ENCODE measurements at places on chromosomes 6 and 20.

DNA sequence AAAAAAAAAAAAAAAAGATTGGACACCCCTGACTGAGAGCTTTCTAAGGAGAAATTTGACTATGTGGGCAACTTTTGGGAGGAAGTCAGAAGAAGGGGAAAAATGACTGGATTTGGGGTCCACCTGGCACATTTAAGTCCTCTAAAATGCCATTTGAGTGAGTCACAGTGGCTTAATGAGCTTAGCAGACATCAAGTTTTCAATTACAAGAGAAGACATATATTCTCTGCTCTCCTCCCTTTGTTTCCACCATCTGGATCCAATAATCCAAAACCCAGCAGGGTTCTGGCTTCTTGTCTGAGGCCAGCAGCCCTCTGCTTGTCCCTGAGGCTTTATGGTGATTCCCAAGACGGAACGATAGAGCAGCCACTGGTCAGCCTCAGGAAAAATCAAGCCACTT lies 6.9 kb downstream of the PI3 start:
- no peak for DNase-seq

- DNase-seq, result no peak
Observed at GRCh38 chr20:33647603-33648395, 14.3 kb upstream of the C20orf144 start.

GRCh38 chr6:143759666-143760065 lies 81.9 kb downstream of the PHACTR2 start:
- DNase-seq, result no peak

DNA sequence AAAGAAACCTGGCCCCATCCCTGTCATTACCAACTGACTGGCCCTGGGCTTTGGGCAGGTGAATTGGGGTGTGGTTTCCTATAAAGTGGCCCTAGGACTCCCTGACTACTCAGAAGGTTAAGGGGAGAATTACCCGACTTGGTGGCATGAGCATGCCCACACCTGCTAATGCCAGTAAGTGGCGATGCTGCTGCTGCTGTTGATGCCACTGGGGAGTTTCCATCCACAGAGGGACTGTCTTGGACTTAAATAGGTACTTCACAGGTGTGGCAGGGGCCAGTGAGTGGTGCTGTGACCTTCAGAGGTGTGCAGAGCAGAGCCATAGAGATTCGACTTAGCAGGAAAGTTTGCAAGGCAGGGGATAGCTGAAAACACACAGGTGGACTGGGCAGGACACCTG lies 32.6 kb upstream of the MDFI start:
- no peak for DNase-seq

GRCh38 chr6:162942866-162943265 lies 215.1 kb downstream of the PACRG start:
- no peak for DNase-seq

- DNase-seq, result no peak
Observed at GRCh38 chr6:148508401-148509041, 165.9 kb downstream of the SASH1 start.

- DNase-seq, result no peak
Observed at GRCh38 chr20:63440366-63440955, 32.0 kb downstream of the KCNQ2 start.

DNA sequence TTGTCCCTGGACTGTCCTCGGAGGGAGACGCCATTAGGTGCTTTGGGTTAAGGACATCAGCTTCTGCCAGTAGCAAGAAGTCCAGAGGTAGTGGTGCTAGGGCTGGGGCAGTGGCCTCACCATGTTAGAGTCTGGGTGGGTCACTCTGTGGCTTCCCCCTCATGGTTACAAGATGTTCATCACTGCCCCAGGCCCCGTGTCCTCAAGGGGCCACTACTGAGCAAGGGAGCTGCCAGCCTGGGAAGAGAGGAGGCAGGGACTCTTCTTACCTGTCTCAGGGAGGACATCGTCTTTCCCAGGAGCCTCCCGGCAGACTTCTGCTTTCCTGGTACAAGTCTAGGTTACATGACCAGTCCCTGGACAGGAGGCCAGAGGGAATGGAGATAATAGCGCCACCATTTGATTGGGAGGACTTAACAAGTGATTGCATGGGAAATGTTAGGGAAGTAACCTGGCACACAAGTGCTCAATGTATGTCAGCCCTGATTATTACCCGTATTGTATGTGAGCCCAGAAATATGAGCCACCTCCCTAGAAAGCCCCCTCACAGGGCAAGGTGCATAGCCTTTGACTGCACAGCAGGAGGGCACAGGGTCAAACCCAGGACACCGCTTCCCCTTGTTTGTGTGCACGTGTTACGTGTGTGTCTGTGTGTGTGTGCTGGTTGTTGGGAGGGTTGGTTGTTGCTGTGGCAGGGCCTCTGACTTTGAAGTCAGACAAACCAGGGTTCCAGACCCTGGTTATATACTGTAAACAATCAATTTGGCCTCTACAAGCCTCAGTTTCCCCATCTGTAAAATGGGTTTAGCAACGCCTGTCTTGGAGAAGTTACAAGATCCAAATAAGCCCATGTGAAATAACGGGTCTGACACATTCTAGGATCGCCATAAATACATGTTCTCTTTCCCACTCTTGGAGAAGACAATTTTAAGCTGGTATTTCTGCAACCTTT lies 30.0 kb downstream of the SIRPA start:
- no peak for DNase-seq

DNA sequence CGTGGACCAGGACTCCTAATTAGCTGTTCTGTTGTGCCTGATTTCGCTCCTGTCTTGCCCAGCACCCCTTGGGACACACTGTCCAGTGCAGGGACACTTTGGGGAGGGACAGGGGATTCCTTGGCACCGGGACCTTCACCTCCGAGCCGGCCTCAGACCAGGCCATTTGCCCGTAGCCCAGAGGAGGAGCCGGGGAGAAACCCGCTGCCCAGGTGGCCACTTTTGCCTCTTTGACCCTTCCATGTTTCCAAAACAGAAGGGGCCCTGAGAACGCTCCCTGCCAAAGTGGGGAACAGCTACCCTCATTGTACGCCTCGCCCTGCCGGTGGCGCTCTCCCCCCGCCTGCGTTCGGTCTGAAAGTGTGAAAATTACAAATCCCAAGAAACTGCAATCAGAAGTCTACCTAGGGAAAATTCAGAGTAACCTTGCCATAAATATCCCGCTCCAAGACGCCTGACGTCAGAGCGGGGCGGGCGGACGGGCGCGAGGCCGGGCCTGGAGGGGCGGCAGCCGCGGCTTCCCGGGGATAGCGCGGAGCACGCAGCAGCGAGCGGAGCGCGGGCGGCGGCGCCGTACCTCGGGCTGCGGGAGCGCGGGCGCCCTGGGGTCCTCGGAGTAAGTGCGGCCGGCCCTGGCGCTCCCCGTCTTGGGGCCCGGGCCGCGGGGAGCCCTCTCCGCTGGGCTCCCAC lies at the start of gene DAAM2:
TSS of gene DAAM2 (plus strand) at position 527 of the 690 bp plus-strand sequence. CDS start 63,927 bp downstream, outside the sequence.
- DNase-seq, result no peak

- DNase-seq, result no peak
Observed at GRCh38 chr6:170137911-170138910, 152.7 kb downstream of the DLL1 start.

GRCh38 chr20:61056627-61057442 lies 195.2 kb upstream of the CDH4 start:
- DNase-seq, result no peak

DNA sequence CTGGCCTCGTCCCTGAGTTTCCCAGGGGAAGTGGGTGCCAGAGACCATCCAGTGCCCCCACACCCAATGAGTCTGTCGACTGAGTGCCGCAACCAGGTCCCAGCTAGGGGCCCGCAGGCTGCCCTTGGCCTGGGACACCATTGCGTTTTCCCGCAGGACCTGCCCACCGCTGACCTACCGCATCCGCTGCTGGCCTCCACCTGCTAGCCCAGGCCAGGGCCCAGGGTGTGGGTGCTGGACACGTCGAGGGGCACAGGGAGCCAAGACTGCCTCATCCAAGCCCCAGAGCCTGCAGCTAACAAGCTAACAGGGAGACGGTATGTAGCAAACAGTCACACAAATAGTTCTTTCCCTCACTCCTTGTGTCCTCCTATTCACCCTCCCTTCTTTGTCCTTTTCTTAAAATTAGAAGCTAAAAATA lies 97.7 kb downstream of the TMEM242 start:
- DNase-seq, result no peak

DNA sequence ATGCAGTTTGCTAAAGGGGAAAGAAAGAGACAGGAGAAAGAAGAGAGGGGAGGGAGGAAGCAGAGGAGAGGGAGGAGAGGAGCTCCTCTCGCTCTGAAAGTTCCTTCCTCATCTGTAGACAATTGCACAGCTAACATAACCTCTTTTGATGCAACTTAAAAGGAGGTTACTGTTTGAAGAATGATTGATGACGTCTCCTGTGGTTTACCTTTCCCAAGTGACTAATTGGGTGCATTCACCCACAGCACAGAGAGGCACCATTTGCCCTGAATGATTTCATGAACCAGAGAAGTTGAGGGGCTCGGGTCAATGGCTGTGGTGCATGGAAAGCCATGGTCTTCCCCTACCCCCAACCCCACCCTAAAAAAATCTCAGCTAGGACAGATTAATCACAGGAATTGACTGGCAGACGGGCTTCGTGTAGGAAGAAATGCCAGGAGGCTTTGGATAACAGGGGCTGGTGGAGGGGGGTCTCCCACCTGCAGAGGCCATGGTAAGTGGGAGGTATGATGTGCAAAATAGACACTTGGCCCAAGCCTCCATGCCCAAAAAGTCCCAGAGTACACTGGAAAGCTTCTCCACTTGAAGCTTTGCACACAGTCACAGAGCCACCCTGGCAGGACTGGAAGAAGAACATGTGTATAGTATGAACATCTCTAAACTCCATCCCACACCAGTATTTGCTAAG lies 213.7 kb downstream of the ANKRD60 start:
- DNase-seq, result no peak

GRCh38 chr6:111922454-111923297 lies 49.4 kb upstream of the FYN start:
- DNase-seq, result peak; percentile 87

DNA sequence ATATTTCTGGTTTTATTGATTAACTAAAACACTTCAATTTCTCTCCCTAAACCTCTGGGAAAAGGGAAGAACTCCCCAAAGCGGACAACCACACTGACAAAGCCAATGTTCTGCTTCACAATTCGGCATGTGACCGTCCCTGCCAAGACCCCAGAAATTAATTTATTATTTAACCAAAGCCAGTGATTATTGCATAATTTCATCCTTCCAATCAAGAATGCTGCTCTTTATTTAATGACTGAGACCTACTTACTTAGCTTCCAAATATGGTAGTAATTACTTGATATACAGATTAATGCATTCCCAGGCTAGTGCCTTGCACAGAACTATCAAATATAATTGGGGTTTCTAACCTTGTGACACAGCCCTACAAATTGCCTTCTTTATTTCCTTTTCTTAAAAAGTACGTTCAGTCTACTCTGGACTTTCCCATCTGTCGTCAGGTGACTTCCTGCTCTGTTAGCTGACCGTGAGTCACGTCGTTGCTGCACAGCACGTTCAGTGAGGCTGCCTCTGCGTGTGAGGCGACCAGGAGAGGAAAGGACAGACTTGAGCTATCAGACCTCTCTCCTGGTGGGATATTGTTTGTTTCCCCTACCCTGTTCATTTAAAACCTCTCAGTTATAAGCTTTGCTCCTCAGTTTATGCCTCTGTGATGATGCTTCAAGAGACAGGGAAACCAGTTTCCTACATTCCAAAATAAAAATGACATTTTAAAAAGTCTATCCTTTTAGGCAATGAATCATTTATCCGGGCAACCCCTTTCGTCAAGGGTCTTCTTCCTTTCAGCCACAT lies 55.7 kb upstream of the TNFAIP3 start:
- DNase-seq, result peak; percentile 52

- DNase-seq, result no peak
Observed at GRCh38 chr20:45254383-45255262, at the start of gene SLPI. TSS of gene SLPI (minus strand) at chr20:45254564. CDS start at chr20:45254543, 21 bp downstream.

- no peak for DNase-seq
Observed at GRCh38 chr6:119133400-119133799, 54.9 kb upstream of the FAM184A start.

DNA sequence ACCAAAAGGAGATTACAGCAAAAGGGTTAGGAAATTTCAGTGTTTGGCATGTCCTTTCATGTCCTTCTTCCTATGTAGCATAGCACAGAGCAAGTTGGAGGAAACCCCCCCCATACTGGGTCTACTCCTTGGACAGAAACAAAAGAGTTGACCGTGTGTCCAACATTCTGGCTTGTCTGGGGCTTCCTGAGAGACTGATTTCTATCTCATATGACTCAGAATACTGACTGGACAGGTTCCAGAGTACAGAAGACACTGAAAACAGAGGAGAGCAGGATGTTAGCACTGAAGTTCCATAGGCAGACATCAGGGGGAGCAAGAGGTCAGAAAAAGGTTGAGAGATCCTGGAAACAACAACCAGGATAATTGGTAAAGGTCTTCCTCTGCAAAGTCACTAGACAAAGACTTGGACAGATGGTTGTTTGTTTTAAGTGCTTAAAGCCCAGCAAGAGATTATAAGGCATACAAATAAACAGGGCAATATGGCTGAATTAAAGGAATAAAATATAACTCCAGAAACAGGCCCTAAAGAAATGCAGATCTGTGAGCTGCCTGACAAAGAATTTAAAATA lies 48.4 kb downstream of the USP49 start:
- peak; percentile 76 for DNase-seq
